ENCODE measurements at places on chromosomes 4 and X. TPM values are rescaled to one million over a fixed set of nuclear protein-coding genes. Genes with fewer than 3 reads are reported as not detected.
A peak's percentile ranks its signal among the peaks of the same experiment; 100 is the strongest.

DNA sequence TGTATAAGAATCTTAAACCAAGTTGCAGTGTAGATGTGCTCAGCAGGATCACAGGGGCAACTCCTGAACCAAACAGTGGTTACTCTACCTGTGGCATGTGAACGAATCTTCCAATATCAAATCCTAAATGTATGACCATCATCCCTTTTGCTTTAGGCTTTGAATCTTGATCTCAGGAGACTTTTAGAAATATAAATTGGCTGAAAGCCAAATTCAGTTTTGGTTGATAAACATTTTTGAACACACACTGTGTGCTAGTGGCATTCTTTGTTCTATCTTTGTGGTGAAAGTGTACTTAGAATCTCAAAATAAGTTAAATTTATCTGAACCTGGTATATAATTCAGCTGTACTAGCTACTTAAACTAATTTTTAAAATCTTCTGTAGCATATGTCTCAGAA lies 4.6 kb upstream of the ARHGAP6 start:
- DNase-seq = no peak

DNA sequence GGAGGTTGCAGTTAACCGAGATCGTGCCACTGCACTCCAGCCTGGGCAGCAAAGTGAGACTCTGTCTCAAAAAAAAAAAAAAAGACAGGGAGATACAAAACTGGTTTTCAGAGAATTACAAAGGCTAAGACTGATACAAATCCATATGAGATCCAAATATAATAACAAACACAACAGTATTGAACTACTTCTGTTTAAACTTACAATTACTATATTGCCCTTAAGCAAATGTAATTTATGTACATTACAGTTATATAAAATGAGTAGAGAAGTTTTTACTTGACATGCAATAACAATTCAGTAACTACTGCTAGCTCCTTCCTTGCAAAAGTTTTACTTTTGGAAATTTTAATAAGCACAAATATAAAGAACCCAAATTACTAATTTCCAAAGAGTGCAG lies 52.6 kb upstream of the PABPC1L2A start:
- no peak for DNase-seq

DNA sequence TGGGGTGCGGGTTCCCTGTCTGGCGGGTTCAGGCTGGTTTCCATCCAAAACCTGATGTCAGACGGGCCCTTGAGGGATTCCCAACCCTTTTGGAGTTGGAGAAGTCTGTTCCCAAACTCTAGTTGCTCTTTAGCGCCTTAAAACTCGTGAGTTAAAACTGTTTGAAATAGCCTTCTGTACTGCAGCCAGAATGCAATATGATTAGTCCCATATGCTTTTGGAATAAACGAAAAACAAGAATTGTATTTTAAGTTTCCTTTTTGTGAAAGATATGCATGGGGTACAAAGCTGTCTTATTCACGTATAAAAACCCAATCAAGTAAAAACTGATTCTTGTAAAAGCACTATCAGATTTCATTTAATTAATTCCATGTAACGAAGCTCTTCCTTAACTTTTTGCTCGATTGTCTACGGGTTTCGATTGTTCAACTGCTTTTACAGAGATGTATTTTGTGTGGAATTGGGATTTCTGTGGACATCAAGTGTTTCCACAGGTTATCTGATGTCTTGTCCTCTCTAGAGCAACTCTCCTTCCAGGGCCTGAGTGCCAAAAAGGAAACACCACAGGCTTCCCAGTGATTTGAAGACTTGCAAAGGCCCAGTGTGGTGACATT lies 49.5 kb downstream of the CLDN34 start:
- no peak for DNase-seq

Gene CLNK
- total RNA-seq = 0.16 TPM

Gene FAM114A1
- 76.3 TPM for total RNA-seq

- peak; percentile 49 for DNase-seq
These were observed 16.3 kb downstream of the KLF8 start for GRCh38 chrX:56248492-56248891.

Gene SLIT2
- total RNA-seq = 4.4 TPM

Gene CTAG2
- total RNA-seq = not detected

GRCh38 chrX:55908661-55909212 lies 191.2 kb downstream of the RRAGB start:
- DNase-seq = peak; percentile 63

DNA sequence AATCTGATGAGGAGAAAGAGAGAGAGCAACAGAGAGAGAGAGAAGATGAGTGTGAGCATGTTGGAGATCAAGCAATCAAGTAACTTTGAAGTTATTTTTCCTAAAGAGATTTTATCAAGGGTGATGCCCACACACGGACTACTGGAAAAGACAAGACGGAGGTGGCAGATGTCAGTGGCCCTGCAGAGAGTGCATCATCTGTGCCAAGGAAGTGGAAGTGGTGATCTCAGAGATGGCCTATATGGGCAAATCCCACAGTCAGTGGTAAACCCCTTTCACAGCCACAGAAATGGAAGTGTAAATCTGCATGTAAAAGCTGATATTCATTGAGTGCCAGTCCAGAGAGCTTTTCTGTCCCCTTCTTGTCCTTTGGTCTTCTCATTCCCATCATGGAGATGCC lies 577.2 kb upstream of the AADAT start:
- no peak for DNase-seq

GRCh38 chr4:86493460-86493859 lies 100.7 kb upstream of the PTPN13 start:
- no peak for DNase-seq

GRCh38 chr4:56857601-56858309 lies 36.3 kb upstream of the SPINK2 start:
- DNase-seq = no peak

DNA sequence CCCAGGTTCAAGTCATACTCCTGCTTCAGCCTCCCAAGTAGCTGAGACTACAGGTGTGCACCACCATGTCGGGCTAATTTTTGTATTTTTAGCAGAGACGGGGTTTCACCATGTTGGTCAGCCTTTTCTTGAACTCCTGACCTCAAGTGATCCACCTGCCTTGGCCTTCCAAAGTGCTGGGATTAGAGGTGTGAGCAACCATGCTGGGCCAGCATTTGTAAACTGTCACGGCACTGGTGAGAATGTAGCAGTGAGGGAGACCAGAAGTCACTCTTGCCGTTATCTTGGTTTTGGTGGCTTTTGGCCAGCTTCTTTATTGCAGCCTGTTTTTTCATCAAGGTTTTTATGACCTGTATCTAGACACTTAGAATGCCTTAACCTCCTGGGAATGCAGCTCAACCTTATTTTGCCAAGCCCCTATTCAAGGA lies 22.4 kb downstream of the PCDH18 start:
- no peak for DNase-seq

Gene CPZ
- 1.5 TPM for total RNA-seq

Gene USP26
- total RNA-seq = not detected

Gene KCNIP4
- total RNA-seq = 0.67 TPM

Gene MID1
- total RNA-seq = 38.3 TPM

Gene FAM9C
- total RNA-seq = not detected

GRCh38 chr4:183157215-183157614 lies 58.2 kb downstream of the WWC2 start:
- DNase-seq = no peak

Data from colonic mucosa (tissue), 4 donors.